ENCODE measurements at places on chromosomes 16 and 17.

DNA sequence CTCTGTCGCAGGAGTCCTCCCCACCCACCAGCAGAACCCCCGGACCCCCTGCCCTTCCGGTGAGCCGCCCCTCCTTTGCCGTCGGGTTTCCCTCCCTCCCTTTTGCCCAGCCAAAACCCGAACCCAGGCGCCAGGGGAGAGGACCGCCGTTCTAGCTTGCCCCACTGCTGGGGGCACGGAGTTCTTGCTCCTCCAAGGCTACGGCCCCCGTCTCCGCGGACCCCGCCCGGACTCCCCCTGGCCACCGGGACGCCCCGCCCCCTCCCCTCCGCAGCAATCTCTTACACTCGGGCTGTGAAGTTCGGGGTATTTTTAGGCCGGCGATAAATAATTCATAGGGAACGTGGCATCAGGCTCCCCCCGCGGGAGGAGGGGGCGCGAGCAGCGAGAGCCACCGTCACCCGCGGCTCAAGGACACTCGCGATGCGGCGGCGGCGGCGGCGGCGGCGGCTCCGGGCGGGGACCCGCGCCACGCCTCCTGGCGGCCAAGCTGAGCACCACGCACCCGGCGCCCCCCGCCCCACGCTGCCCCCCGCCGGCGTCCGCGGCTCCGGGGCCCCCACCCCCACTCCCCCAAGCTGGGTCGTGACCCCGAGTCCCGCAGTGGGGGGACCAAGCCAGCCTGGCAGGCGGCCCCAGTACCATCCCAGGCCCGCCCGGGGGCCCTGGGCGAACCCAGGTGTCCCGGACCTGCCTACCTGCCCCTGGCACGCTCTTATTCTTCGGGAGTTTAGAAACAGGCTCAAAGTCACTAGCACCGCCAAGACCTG lies at the start of gene GRIN2C:
Gene GRIN2C, minus strand, starts transcription at position 427 of the 770 bp plus-strand sequence. CDS start 4,793 bp downstream, outside the sequence.
- H3K4me1 ChIP-seq = peaks cover 5% of the 10 kb centered on the region
- no peaks in the 10 kb centered on the region for H3K36me3 ChIP-seq
- no peak within 1 kb of the TSS for H3K27ac ChIP-seq
- DNase-seq = no peak
- no peak within 1 kb of the TSS for H3K4me3 ChIP-seq

DNA sequence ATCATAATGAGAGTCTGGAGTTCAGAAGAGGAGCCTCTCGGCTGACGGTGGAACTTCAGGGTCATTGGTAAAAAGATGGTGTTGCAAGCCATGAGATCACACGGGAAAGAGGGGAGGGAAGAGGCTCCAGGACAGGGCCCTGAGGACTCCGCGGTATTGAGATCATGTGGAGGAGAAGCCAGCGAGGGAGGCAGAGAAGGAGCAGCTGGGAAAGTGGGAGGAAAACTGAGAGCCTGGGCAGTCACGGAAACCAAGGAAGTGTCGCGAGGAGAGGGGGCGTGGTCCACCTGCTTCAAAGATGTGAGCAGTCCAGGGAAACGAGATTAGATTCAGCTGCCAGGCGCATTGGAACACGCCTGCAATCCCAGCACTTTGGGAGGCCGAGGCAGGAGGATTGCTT lies 27.7 kb upstream of the SBK1 start:
- no peak overlapping the region for H3K4me3 ChIP-seq
- peaks cover 19% of the 10 kb centered on the region for H3K27me3 ChIP-seq
- no peaks in the 10 kb centered on the region for H3K4me1 ChIP-seq
- H3K36me3 ChIP-seq = no peaks in the 10 kb centered on the region
- no peak for DNase-seq

GRCh38 chr16:87463722-87464690 lies 28.8 kb downstream of the ZCCHC14 start:
- peaks cover 20% of the 10 kb centered on the region for H3K4me1 ChIP-seq
- no peaks in the 10 kb centered on the region for H3K36me3 ChIP-seq
- H3K4me3 ChIP-seq = no peak overlapping the region

- peaks cover 9% of the 10 kb centered on the region for H3K4me1 ChIP-seq
- no peak overlapping the region for H3K27ac ChIP-seq
- no peak for DNase-seq
- H3K36me3 ChIP-seq = peaks cover 83% of the 10 kb centered on the region
- H3K27me3 ChIP-seq = no peaks in the 10 kb centered on the region
These were observed 8.5 kb downstream of the ELOB start for GRCh38 chr16:2768403-2769089.

DNA sequence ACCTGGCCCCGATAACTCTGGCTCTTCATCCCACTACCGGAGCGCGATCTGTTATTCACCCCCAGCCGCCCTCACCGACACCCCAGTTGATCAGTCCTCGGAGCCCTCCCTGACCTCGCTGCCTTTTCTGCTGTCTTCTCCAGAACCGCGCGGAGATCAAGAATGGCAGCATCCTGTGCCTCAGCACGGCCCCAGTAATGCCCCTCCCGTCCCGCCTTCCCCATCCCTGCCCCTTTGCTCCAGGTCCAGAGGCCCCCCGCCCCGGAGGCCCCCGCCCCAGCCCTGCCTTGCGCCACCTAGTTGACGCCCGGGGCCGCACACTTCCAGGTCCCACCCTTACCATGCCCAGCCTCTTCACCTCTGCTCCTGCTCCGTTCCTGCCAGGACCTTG lies 872 bp downstream of the ELMO3 start:
- peaks cover 37% of the 10 kb centered on the region for H3K36me3 ChIP-seq
- H3K4me1 ChIP-seq = peaks cover 18% of the 10 kb centered on the region
- H3K27me3 ChIP-seq = no peaks in the 10 kb centered on the region
- peak overlapping the region; percentile 72 for H3K4me3 ChIP-seq

DNA sequence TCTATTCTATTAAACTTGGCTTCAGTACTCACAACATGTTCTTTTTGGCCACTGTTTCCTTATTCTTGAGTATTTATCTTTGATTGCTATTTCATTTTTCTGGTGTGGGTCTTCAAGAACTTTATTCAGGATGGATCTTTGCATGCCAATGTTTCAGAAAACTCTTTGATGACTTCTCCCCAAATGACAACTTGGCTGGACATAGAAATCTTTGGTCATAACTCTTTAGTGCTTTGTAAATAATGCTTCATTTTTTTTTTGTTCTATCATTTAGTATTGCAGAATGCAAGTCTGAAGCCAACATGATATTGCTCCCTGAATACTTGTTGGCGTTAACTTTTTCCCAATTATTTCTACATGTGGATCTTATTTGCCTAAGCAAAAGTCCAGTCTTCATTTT lies 103.6 kb upstream of the HS3ST2 start:
- no peak overlapping the region for H3K27ac ChIP-seq
- no peaks in the 10 kb centered on the region for H3K4me1 ChIP-seq
- H3K27me3 ChIP-seq = peaks cover 7% of the 10 kb centered on the region

DNA sequence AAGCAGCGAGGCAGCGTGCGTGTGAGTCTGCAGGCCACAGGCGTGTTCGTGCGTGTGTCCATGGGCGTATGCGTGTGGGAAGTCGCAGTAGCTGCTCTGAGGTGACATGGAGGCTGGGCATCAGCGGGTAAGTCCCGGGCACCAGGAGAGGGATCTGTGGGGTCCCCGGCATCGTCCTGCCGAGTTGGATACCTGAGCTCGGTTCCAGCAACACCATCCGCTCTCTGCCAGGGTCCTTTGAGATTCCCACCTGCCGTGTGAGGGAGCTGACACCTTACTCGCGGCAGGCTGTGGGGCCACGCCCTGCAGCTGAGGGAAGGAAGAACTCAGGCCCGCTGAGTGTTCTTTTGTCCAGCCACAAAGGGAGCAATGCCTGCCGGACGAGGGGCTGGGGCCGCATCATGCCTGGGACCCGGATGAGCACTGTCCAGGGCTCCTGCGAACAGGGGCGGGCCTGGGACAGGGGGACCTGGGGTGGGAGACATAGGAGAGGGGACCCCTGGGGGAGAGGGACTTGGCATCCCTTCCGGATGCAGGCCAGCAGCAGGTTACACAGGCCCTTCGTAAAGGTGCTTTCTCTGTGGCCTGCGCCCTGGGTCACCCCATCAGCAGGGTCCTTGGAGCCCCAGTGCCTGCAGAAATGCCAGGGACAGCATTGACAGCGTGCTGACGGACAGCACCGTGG lies 5.0 kb upstream of the SNAI3 start:
- H3K4me1 ChIP-seq = peaks cover 2% of the 10 kb centered on the region
- H3K27me3 ChIP-seq = peaks cover 68% of the 10 kb centered on the region
- no peak overlapping the region for H3K27ac ChIP-seq
- no peak overlapping the region for H3K4me3 ChIP-seq
- H3K36me3 ChIP-seq = no peaks in the 10 kb centered on the region
- DNase-seq = no peak

Data from keratinocyte (primary cell).